ENCODE measurements at places on chromosomes 11 and 22.
A peak's percentile ranks its signal among the peaks of the same experiment; 100 is the strongest.

- no peak for DNase-seq
Observed at GRCh38 chr11:17687946-17688670, 31.3 kb upstream of the MYOD1 start.

GRCh38 chr11:73414977-73415651 is 38.9 kb downstream of the RELT start:
- no peak for DNase-seq

DNA sequence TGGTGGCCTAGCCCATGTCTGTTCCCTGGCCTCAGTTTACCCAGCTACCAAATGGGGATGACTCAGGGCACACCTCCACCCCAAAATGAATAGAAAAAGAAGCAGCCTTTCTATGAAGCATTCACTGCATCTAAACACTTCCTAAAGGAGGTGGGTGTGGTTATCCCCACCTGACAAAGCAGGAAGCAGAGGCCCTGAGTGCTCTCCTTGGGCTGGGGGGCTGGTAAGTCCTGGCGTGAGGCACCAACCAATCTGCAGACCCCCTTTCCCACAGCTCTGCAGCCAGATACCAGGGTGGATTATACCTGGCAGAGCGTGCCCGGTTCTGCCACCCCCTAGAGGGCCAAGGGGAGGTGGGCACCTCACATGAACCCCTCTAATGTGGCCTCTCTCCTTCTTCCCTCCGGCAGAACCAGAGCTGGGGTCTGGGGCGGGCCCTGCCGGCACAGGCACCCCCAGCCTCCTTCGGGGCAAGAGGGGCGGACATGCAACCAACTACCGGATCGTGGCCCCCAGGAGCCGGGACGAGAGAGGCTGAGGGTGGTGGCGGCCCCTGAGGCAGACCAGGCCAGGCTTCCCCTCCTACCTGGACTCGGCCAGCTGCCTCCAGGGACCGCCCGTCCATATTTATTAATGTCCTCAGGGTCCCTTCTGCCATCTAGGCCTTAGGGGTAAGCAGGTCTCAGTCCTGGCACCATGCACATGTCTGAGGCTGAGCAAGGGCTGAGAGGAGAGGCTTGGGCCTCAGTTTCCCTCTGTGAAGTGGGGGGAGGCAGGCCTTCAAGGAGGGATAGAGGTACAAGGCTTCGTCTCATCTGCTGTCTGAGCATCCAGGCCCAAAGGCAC is 9.2 kb downstream of the RHBDD3 start:
- DNase-seq = no peak

DNA sequence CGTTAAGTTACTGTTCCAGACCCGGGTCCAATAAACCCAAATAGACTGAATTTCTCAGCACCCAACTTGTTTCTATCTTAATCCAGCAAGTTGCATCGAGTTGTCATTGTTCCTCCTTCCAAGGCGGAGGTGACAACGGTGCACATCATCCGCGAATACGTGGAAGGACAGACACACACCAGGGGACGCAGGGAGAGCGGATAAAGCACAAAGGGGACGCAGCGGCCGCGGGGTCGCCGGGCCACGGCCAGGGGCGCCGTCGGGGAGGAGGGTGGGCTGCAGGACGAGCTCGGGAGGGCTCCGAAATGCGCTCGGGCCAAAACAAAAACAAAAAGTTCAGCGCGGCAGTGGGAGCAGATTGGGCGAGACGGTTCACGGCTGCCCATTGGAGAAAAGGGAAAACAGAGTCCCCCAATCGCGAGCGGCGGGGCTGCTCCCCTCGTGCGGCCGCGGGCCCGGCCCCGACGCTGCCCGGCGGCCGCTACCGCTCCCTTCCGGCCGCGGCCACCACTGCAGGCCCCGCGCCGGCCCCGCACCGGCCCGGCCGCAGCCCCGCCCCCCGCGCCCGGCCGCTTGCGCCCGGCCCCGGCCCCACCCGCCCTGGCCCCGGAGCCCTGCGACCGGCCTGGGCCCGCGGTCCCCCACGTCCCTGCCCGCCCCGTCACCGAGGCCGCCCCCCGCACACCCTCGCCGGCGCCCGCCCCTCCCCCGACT is 518 bp downstream of the KMT5B start:
- peak; percentile 76 for DNase-seq

GRCh38 chr11:5737091-5737490 is 843 bp downstream of the OR56B1 start:
- DNase-seq = no peak

DNA sequence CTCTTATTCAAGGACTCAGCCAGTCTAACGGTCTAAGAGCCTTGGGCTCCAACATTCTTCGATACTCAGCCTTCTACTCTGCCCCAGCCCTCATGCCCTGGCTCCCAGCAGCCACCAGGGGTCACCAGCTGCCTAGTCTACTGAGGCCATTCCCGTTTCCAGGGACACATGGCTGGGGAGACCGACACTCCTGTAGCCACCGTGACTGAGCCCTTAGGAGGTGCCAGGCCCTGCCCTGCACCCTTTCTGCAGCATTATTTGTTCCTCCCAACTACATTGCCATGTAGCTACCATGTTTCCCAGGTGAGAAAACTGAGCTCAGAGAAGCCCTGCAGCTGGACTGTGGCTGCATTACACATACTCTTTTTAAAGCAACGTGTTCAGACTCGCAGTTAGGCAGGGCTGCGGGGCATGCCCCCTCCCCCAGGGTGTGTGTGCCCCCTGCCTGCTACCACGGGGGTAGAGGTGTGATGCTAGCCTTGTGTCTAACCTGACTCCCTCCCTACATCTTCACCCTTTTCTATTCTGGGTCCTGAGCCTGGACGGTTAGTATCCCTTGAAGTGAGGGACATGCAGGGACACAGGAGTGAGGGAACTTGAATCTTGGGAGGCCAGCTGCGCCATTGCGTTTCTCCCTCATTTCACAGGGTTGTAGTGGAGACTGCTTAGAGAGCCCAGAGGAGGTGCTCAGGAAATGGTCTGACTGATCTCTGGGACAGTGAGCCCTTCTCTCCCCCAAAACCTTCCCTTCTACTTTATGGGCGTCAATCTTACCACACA is 17.5 kb downstream of the ATG16L2 start:
- peak; percentile 76 for DNase-seq

DNA sequence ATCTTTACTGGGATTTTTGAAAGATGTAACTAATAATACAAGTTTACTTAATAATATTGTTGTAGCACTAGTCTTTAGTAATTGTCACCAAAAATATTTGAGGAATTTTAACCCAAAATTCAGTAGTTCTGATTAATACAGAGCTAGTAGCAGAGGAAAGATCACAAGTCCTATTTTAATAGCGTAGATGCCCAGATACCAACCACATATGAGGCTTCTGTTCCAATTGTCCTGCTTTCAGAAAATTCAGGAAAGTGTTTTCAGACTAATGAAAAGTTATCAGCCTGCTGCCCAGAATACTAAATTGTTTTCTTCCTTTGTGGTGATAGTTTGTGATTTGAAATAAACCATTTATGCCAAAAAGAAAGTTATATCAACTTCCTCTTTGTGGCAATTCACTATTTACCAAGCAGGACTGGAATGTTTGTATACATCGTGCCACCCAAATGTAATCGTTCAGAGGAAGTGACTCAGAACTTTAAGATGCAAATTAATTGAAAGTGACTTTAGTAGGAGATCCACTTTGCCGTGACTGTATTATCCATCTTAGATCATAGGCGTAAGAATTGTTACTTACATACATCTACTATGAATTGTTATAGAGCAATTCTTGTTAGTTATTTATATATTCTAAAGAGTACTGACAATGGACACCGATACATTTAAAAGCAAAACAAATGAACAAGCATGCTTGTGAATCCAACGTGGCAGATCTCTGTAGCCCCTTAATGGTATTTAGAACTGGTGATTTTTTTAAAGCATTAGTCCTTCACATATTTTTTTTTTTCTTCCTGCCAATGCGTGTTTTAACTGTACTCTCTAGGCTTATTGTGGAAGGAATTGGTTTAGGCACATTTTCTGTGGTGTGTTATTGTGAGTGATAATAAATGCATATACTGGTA is 231.0 kb downstream of the DDX10 start:
- peak; percentile 44 for DNase-seq

GRCh38 chr22:23555118-23555517 is 25.0 kb downstream of the IGLL1 start:
- DNase-seq = no peak

DNA sequence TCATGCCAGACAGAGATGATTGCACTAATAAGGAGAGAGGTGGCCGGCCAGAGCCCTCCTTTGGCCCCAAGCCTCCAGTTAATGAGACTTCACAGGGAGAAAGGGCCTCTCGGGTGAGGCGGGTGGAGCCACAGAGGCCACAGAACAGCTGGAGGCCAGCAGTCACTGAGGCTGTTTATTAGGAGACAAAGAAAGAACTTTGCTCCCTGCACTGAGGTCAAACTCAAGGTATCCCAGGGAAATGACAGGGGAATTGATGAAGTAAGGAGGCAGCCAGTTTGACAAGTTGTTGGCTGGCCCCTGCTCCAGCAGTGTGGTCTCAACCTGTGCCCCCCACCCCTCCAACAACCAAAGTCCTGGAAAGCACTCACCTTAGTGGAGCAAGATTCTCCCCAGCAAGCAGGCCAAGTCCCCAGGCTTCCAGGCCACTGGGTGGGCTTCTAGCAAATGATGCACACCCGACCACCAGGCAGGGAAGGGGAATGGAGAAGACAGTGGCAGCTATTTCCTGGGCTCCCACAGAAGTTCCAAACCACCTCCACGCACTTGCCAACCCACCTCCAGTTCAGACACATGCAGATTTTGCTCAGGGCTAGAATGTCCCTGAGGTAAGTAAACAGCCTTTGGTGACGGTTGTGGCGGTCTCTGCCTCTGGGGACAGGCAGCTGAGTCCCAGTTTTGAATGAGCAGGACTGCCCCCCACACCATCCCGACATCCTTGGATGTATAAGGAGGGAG is 53.2 kb downstream of the RPUSD4 start:
- no peak for DNase-seq

DNA sequence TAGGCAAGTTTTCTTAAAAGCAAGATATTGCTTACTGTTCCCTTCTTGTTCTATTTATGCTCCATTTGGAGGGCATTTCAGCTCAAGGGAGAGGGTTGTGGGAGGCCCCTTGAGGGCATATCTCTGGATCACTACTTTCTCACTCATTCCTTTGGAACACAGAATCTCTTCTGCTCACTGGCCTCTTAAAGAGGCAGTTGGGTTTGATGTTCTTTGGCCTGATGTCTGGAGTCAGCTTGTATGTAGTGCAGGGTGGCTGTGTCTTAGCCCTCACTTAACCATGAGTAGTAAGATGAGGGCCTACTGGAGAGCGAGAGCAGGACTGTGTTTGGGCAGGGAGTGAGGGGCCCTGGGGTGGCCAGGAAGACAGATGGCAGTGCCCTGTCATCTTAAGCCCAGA is 3.6 kb downstream of the INCENP start:
- no peak for DNase-seq

- DNase-seq = no peak
Observed at GRCh38 chr11:3709977-3710376, 38.8 kb upstream of the CHRNA10 start.

GRCh38 chr22:24518771-24519485 is 23.8 kb downstream of the UPB1 start:
- no peak for DNase-seq

GRCh38 chr22:20763630-20764470 is 10.1 kb upstream of the SERPIND1 start:
- no peak for DNase-seq

- DNase-seq = peak; percentile 22
Observed at GRCh38 chr11:20364341-20364792, 853 bp downstream of the HTATIP2 start.

DNA sequence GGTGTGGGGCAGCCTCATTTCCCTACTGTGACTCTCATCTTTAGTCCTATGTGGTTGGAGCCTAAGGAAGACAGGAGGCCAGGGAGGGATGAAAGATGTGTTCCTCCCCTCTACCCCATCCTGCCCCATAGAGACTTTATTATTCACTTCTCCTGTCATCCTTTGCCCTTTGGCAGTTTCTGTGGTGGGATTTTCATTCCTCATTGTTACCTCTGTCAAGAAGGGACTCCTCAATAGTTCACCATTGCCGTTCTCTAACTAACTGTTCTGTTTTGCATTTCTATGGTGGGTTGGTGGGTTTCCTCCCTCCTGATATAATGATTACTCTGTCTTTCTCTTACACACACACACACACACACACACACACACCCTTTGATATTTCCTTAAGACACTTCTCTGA is 202.3 kb downstream of the DSCAML1 start:
- no peak for DNase-seq

GRCh38 chr22:20196094-20196842 is 45.4 kb upstream of the CCDC188 start:
- DNase-seq = no peak

GRCh38 chr11:70302419-70302752 is 31.9 kb downstream of the PPFIA1 start:
- DNase-seq = no peak

DNA sequence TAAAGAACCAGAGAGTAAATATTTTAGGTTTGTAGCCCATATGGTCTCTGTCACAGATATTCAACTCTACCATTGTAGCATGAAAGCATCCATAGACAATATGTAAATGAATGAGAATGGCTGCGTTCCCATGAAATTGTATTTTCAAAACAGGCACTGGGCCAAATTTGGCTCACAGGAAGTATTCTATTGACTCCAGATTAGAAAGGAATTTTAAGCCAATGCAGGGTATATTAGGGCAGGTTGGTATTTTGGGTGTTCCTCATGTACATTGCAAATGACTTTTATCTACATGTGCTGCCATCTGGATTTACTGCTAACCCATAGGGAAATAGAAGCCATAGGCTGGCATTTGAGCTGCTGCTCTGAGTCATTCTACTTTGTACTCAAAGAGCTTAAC is 35.1 kb upstream of the PDGFD start:
- no peak for DNase-seq

- DNase-seq = no peak
Observed at GRCh38 chr22:17734187-17734586, 40.1 kb downstream of the BID start.

DNA sequence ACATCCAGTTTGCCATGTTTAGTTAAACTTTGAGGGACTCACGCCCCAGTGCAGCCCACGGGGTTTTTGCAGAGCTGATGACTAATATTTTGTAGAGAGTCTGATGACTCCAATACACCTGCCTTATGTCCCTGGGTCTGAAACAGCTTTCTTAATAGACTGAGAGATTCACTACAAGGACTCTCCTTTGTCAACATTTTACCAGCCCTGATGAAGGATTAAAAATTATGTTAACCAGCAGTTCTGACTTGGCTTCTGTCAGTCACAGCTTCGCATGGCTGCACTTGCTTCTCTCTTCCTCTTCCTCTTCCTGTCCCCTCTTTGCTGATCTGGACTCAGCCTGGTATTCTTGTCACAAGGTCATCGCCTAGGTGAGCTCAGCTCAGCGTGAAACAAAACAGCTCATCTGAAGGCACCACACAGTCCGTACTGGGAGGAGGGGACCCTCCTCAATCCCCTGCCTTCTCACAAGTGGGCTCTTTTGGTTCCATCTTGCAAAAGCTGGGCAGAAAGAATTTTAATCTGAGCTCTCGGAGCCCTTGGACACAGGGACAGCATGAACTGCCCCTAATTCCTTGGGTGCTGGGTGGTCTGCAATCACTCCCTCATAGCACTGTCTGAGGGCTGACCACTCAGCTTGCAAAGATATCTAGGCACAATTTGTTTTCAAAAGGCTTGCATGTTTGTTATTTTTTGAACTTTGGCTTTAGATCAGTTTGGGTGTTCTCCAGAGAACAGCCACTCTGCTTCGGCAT is 38.1 kb upstream of the POU2AF1 start:
- no peak for DNase-seq

Data from SW480 (cell line).